Articular chondrocyte of knee joint (primary cell): ENCODE measurements at places on chromosomes 11 and 22. TPM values are rescaled to one million over a fixed set of nuclear protein-coding genes. Genes with fewer than 3 reads are reported as not detected.

Gene DBX1
- not detected in 2 replicates for total RNA-seq

Gene IGLL1
- not detected in 2 replicates for total RNA-seq

Gene APOA1
- total RNA-seq = not detected in 2 replicates

Gene HBB
- not detected in 2 replicates for total RNA-seq

Gene PNPLA3
- 2.4 and 8.2 TPM in 2 replicates for total RNA-seq

Gene SMC1B
- under 0.01 TPM in 1 of 2 replicates, not detected in the other for total RNA-seq

Gene PRCP
- 64.9 and 74.9 TPM in 2 replicates for total RNA-seq

Gene SLC37A2
- 0.22 and 0.52 TPM in 2 replicates for total RNA-seq

Gene SEZ6L
- total RNA-seq = 0.11 and 0.26 TPM in 2 replicates

Gene FAM180B
- 0.11 and 0.26 TPM in 2 replicates for total RNA-seq

Gene PIH1D2
- total RNA-seq = 5.5 and 7.2 TPM in 2 replicates

Gene PPP2R5B
- total RNA-seq = 8.2 TPM in 2 replicates

Gene KIRREL3
- 0.76 and 1.6 TPM in 2 replicates for total RNA-seq
